Kidney epithelial cell (primary cell): ENCODE measurements at places on chromosomes 3 and 15. TPM values are rescaled to one million over a fixed set of nuclear protein-coding genes. Genes with fewer than 3 reads are reported as not detected.

Gene CCRL2
- 0.29 and 0.48 TPM in 2 replicates for total RNA-seq

Gene DPPA2
- not detected in 2 replicates for total RNA-seq

Gene PLD1
- 5.8 and 7.2 TPM in 2 replicates for total RNA-seq

Gene NUP210
- total RNA-seq = 36.2 and 43.3 TPM in 2 replicates

Gene CHRNB4
- 1.1 and 1.8 TPM in 2 replicates for total RNA-seq

Gene GMNC
- 0.38 and 0.41 TPM in 2 replicates for total RNA-seq

Gene ST8SIA2
- total RNA-seq = 7.0 and 13.7 TPM in 2 replicates

Gene HGD
- total RNA-seq = 0.88 and 1.2 TPM in 2 replicates

Gene ISLR2
- total RNA-seq = 1.0 and 1.2 TPM in 2 replicates

Gene SLC28A2
- total RNA-seq = not detected in 2 replicates

Gene DUOX1
- 4.1 and 6.6 TPM in 2 replicates for total RNA-seq

Gene STAB1
- 0.42 and 1.1 TPM in 2 replicates for total RNA-seq

Gene OR5K2
- total RNA-seq = not detected in 2 replicates

Gene RETNLB
- total RNA-seq = not detected in 2 replicates

Gene CHST13
- total RNA-seq = 1.1 TPM in 1 of 2 replicates, not detected in the other

Gene ZNF774
- total RNA-seq = 2.0 and 4.0 TPM in 2 replicates

Gene MAPKBP1
- total RNA-seq = 11.9 and 16.5 TPM in 2 replicates

Gene ROPN1
- not detected in 2 replicates for total RNA-seq

Gene VEPH1
- total RNA-seq = 9.0 and 26.0 TPM in 2 replicates

Gene CD86
- total RNA-seq = not detected in 2 replicates

Gene HCLS1
- 0.92 and 1.1 TPM in 2 replicates for total RNA-seq

Gene PIGX
- 15.7 and 17.8 TPM in 2 replicates for total RNA-seq

Gene OR5H6
- not detected in 2 replicates for total RNA-seq

Gene EPHA3
- total RNA-seq = 0.04 and 0.07 TPM in 2 replicates

Gene ALS2CL
- 23.7 and 30.9 TPM in 2 replicates for total RNA-seq

Gene CCR2
- total RNA-seq = not detected in 2 replicates

Gene HESX1
- total RNA-seq = 2.9 and 3.8 TPM in 2 replicates

Gene CELSR3
- total RNA-seq = 5.2 and 5.6 TPM in 2 replicates

Gene GOLGA6A
- not detected in 2 replicates for total RNA-seq

Gene ADCY5
- total RNA-seq = 0.67 and 1.5 TPM in 2 replicates

Gene AP3B2
- total RNA-seq = 0.54 and 0.75 TPM in 2 replicates

Gene B3GALNT1
- 22.5 and 29.0 TPM in 2 replicates for total RNA-seq

Gene CCDC33
- 0.25 TPM in 1 of 2 replicates, not detected in the other for total RNA-seq

Gene FAM43A
- total RNA-seq = 1.7 and 2.7 TPM in 2 replicates

Gene SCN5A
- 3.8 and 6.4 TPM in 2 replicates for total RNA-seq

Gene PLA2G4D
- not detected in 2 replicates for total RNA-seq

Gene AMOTL2
- 191 and 200 TPM in 2 replicates for total RNA-seq

Gene ZNF501
- 6.3 and 6.9 TPM in 2 replicates for total RNA-seq

Gene CLDN11
- 2.5 and 2.7 TPM in 2 replicates for total RNA-seq

Gene DLG1
- 94.6 and 127 TPM in 2 replicates for total RNA-seq

Gene STXBP5L
- total RNA-seq = 0.13 TPM in 1 of 2 replicates, not detected in the other

Gene GASK1A
- total RNA-seq = 1.0 and 2.3 TPM in 2 replicates

Gene KLF15
- total RNA-seq = 0.55 and 0.67 TPM in 2 replicates
